ENCODE measurements at places on chromosomes 4 and X.

DNA sequence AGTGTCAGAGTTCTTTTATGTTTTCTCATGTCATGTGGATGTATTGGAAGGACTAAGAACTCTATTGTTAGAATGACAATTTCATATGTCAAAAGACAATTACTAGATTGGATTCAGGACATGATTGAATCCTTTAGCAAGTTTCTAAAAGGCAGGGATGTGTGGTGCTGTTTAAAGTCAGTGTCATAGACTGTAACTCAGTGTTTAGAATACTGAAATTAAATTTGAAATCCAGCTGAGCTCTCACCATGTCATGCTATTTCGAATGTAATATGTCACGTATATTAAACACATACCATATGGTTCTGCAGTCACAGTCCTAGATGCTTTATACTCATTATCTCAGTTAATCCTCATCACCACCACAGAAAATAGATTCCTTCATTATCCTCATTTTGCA is 7.8 kb downstream of the GUCY1B1 start:
- DNase-seq, result no peak

DNA sequence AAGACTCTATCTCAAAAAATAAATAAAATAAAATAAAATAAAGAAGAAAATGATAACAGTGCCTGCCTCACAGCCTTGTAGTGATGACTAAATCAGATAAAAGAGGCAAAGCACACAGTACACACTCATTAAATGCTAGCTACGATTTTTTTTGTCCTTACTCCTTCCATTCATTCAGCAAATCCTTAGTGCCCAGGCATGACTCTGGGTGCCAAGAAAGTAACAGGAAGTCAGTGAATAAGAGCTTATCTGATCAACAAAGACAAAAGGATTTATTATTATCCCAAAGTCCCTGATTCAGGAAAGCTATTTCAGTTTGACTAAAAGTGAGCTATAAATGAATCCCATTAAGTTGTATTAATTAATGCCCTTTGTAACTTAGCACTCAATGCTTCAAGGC is 92.7 kb downstream of the SH3KBP1 start:
- no peak for DNase-seq

DNA sequence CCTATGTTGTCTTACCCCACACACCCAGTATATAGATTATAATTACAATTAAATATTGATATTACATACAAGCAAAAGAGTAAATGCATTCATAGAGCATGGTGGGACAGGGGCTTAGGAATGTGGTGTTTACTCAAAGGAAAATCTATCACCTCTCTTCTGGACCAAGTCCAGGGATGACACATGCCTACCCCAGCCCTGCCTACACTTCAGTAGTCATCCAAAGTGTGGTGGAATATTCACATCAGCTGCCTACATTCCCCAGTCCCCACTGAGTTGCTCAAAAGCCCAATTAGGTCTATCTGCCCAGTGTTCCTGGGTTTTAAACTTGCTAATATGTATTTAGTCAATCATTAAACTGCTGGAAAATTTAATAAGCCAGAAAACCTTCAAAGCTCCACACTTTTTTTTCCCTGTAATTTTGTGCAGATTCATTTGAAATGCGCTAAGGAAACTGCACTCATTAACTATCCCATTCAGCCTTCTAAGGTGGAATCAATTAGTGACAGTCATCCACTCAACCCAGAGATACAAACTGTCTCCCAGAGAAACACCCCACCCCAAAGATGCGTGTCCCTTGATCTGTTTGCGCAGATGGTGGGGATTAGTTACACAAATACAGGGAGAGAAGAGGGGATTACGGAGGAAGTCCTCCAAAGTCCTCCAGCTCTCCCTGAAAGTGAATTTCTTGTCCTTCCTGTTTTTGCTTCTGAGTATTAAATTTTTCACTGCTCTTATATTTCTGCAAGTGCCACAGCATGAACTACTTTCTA is 91.7 kb upstream of the KDR start:
- DNase-seq, result no peak

DNA sequence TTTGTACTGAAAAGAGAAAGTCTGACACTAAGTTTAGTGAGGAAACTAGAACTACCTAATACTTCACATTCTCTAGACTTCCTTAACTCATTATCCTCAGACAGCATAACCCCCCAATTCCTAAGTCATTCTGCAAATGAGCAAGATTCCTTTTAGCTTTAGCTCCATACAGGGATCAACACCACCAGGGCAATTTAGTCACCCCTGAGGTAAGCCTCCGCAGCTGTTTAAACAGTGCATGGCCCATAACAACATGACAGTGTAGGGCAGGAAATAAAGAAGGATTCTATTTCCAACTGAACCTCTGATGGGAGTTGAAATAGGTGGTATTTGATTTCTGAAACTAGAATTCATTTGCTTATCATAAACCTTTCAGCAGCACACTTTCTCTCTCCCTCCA is 112.8 kb upstream of the DKK2 start:
- DNase-seq, result no peak

DNA sequence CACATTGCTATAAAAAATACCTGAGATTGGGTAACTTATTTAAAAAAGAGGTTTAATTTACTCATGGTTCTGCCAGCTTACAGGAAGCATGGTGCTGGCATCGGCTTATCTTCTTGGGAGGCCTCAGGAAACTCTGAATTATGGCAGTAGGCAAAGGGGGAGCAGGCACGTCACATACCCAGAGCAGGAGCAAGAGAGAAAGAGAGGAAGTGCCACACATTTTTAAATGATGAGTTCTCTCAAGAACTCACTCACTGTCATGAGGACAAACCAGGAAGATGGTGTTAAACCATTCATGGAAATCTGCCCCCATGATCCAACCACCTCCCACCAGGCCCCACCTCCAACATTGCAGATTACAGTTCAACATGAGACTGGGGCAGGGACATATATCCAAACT is 10.0 kb upstream of the AFF1 start:
- DNase-seq, result peak; percentile 67

GRCh38 chr4:6271701-6272465 is 2.2 kb downstream of the WFS1 start:
- no peak for DNase-seq

GRCh38 chr4:104490770-104491480 is 3.8 kb downstream of the CXXC4 start:
- DNase-seq, result peak; percentile 2

DNA sequence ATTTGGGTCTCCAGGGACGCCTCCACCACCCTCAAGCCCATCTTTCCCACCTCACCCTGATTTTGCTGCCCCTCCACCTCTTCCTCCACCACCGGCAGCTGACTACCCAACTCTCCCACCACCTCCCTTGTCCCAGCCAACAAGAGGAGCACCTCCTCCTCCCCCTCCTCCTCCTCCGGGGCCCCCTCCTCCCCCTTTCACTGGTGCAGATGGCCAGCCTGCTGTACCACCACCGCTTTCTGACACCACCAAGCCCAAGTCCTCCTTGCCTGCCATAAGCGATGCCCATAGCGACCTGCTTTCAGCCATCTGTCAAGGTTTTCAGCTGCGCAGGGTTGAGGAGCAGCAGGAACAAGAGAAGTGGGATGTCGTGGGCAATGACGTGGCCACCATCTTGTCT is 32.4 kb upstream of the ZNF81 start:
- DNase-seq, result no peak

Measured in fibroblast of gingiva (primary cell).